ENCODE measurements at places on chromosomes 12 and 14.

- no peak for DNase-seq
Observed at GRCh38 chr12:46261646-46262045, 7.2 kb downstream of the SLC38A1 start.

DNA sequence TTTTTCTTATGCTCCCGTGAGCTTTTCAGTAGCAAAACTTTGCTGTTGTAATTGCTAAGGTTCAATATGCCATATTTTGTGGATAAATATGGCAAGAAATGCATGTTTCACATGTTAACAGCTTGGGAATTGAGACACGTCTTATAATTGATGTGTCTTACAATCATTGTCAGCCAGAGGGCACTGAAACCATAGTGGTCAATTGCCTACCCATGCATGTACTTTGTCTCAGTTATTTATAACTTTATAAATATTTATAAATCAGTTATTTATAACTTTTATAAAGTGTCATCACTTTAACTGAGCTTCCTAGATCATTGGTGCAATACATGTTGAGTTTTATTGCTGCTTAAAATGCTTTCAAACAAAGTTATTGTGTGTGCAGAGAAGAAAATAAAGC, 82.0 kb downstream of the CATSPERB start:
- DNase-seq, result no peak

DNA sequence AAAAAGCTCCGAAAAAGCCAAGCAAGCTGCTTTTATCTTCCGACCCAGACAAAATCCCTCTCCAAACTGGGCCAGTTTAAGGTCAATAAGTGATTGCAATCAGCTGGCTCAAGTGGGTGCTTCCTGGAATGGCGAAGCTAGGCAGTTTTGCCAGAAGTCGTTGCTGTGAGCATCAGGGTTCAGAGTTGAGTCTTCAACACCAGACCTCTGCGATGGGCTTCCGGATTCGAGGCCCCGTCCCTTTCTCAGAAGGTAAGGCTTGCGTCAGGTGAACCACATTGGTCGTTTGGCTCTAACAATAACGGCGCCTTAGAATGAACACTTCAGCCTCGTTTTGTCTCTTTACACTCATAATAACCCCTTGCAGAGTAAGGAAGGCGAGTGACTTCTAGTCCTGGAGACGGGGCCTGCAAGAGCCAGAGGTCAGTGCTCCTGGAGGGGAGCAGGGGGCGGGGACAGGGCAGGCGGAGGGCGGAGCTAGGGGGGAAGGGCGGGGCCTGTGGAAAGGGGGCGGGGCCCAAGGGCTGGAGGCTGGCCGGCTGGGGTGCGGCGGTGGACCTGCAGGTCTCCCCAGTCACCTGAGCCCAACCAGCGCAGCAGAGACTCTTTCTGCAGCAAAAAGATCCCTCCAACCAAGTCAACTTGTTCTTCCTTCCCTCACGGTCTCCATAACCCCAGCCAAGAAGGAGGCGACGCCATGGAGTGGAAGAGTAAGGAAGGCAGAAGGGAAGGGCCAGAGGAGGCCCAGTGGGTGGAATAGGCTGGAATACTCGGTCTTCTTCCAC, 34.0 kb upstream of the NFYB start:
- DNase-seq, result no peak

DNA sequence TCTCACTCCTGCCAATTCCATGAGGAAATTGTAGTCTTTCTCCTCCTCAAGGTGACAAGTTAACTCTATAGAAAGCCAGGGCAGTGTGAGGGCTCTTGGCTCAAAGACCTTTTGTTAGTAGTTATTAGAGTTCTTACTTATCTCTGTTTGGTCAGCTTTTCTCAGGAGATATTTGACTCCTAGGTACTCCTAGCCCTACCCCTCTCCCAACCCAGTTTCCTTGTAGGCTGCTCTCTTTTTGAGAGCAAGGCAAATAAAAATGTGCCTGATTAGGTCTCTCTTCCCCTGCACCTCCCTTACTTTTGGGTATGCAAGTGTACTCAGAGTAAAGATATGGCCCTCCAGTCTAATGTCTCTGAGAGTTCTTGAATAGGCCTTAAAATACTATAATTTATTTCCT, 23.8 kb downstream of the BTG1 start:
- no peak for DNase-seq

- DNase-seq, result no peak
Observed at GRCh38 chr14:73427516-73428264, 30.7 kb downstream of the NUMB start.

DNA sequence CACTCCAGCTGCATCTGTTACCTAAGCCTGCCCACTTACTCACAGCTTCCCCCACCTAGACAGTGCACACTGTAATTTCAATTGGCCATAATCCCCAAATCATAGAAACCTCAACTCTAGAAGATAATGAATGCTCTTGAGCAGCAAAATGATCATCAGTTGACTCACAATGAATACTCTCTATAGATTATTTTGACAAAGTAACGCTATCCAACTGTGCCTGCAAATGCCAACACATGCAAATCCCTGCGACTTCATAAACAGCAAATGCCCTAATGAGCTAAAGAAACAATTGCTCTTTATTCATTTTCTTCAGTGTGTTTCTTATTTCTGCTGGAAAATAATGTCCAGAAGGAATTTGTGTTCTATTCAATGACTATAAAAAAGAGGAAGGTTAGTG, 319.5 kb downstream of the PAWR start:
- DNase-seq, result no peak

DNA sequence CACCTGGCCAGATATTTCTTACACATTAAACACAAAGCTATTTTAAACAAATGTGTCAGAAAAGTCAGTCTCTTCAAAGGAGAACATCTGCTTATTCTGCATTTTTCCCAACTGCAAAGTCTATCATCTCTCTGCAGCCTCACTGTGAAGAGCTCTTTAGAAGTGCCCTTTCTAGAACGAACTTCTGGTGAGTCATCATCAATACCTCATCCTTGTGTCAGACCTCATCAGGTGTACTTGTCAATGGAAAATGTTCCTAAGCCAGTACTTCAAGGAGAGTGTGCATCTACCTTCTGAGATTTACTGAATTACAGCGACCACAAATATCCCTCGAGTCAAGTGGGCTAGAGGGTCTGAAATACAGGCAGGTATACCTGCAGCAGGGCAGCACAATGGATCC, 457.3 kb downstream of the LRIG3 start:
- DNase-seq, result no peak

- no peak for DNase-seq
Observed at GRCh38 chr14:51677266-51677665, 25.6 kb downstream of the FRMD6 start.

GRCh38 chr14:45095143-45095542, 11.2 kb downstream of the PRPF39 start:
- no peak for DNase-seq

DNA sequence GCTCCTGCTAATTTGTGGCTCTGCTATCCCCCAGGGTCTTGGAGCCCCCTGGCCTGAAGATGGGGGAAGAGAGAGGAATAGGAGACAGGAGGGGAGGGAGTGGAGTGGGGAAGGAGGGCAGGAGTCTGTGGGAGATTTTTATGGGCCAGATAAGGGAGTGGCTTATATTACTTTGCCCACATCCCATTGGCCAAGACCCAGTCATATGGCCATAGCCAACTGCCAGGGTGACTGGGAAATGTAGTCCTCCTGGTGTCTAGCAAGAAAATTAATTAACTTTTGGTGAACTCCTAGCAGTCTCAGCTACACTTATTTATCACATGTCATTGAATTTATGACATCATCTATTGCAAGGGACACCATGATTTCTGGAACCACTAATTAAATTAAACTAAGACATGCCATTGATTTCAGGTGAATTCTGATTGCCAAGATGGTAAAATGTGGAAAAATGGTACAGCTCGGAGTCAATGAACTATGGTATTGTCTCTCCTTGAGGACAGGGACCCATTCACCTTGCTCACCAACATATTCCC, 50.3 kb downstream of the ESRRB start:
- DNase-seq, result no peak

- no peak for DNase-seq
Observed at GRCh38 chr12:132268674-132269073, 60.7 kb downstream of the GALNT9 start.

DNA sequence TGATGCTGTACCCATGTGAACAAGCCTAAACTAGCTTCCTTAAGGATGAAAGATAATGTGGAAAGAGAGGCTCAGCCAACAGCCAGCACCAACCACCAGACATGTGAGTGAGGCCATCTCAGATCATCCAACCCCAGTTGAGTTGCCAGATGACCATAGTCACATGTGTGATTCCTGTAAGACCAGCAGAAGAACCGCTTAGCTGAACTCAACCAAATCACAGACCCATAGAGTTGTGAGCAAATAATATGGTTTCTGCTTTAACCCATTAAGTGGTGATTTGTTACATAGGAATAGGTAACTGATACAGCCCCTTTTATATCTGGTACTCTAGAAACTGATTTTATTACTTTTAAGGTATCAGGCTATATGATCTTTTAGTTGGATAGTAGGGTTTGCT, 17.6 kb upstream of the ELK3 start:
- DNase-seq, result no peak

DNA sequence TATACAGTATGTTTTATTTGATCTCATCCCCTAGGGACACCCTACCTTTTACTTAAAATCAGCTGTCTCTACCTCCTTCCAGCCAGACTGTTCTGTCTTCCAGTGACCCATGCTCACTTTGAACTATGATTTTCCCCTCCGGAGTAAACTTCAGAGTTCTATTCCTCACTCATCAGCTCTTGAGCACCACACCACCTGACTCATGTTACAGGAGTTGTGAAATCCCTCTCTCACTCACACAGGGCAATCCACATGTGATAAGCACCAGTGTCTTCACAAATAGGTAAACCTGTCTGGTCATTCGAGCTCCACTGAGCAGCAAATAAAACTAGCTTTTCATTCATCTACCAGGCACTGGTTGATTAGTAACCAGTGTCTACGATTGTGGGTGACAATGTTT, 177.3 kb upstream of the BMP4 start:
- no peak for DNase-seq

- no peak for DNase-seq
Observed at GRCh38 chr12:75471902-75472890, 8.4 kb upstream of the GLIPR1 start.

DNA sequence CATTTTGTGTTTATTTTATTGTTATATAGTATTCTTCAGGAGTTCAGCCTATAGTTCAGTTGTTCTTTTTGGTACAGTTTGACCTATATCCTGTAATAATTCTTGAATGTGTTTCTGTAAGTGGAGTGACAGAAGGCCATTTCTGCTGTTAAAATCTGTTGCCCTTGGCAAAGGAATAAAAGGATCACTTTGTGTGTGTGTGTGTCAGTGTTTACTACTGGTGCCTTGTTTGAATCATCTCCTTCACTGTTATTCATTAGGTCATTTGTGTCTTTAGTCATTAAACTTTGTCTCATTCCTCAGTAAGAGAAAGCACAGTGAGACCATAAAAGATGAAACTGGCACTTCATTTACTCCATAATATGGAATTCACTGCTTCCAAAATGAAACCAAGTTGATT, 130.7 kb downstream of the TMTC2 start:
- DNase-seq, result no peak

- DNase-seq, result no peak
Observed at GRCh38 chr12:82015623-82016347, 256.6 kb upstream of the PPFIA2 start.

- DNase-seq, result no peak
Observed at GRCh38 chr14:69043596-69044260, 64.6 kb upstream of the ACTN1 start.

DNA sequence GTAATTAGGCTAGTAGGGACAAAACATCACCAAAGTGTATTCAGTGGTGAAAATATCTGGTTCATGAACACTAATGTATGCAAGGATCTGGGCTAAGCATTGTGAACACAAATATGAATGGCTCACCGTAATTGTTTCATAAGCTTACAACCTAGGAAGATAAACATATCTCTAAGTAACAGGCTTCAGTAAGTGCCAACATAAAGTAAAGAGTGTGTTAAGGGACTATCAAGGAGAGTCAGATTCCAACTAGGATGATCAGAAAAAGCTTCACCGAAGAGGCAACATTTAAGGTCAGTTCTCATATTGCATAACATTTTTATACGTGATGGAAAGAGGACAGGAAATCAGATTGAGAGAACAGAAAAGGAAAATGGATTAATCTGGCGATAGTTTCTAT, 29.4 kb downstream of the ABCC9 start:
- DNase-seq, result no peak

GRCh38 chr12:6539314-6539682, 5.0 kb downstream of the GAPDH start:
- DNase-seq, result no peak

GRCh38 chr12:124837958-124838803, 25.5 kb downstream of the SCARB1 start:
- no peak for DNase-seq

DNA sequence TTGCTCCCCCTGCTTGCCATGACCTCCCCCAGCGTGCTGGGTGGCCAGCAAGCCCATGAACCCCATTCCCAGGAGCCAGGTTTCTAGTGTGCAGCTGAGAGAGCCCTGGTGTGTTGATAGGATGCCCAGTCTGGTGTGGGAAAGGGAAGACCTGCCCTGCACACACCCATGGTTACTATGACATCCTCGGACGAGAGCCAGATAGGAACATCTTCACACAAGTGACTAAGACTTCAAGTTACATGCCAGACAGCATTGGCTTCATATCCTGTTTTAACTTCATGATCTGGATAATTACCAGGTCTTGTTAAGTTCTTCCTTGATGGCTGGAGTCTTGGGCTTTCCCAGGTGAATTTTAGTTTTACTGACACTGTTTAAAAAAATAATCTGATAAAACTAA, 196.6 kb upstream of the EGLN3 start:
- no peak for DNase-seq

DNA sequence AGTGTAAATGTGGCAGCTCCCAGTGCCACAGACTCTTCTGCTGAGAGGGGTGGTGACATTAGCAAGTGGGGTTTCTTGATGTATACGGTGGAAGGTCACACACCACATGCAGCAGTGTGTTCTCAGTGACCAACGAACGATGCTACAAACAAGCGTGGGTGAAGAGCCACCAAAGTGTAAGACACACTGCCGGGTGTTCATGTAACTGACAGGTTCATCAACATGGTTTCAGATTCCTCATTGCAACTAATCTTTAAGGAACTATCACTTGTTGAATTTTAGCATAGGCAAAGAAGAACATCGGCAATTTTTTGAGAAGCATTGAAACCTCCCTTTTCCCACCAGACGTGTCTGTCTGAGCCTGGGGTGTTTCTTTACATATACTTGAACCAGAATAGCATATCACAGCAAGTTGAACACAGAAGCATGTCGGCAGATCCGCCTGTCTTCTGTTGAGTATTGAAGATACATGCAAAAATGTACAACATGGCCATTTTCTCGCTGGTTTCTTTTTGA, 58.8 kb downstream of the PPP2R5C start:
- no peak for DNase-seq

GRCh38 chr14:101411779-101412178, 149.5 kb upstream of the DIO3 start:
- DNase-seq, result no peak

- DNase-seq, result no peak
Observed at GRCh38 chr14:33954016-33954598, 3.2 kb upstream of the EGLN3 start.

- DNase-seq, result no peak
Observed at GRCh38 chr14:68312884-68313610, 479.8 kb downstream of the ZFP36L1 start.

- DNase-seq, result no peak
Observed at GRCh38 chr12:67045650-67046049, 223.5 kb upstream of the CAND1 start.

All from NCI-H510A (cell line).